Activated T-cell treated with anti-CD3 and anti-CD28 coated beads, Interleukin-2, amount 50 U/mL, for 72 hours (primary cell): ENCODE measurements at places on chromosomes 4 and X. TPM values are rescaled to one million over a fixed set of nuclear protein-coding genes. Genes with fewer than 3 reads are reported as not detected.

DNA sequence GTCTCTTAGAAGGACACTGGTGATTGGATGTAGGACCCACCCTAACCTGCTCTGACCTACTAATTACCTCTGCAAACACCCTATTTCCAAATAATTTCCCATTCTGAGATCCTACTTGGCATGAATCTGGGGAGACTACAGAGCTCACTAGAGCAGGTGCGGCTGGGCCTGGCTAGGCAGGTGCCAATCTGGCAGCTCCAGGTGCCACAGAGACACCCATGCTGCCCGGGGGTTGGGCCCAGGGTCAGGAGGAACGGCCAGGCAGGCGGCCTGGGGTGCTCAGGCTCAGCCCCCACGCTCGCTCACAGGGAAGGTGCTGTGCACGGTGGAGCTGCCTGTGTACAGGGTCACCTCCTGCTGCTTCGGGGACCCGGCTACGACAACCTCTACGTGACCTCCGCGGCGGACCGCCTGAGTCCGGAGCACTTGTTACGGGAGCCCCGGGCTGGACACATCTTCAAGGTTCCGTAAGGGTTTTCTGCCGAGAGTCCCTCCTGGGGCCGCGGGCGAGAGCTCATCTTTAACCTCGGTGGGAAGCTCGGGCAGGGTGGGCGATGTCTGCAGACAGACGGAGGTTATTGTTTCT is 26.5 kb upstream of the PLCXD1 start:
- no peak overlapping the region for H3K27ac ChIP-seq
- peaks cover 17% of the 10 kb centered on the region for H3K4me1 ChIP-seq
- H3K4me3 ChIP-seq = no peak overlapping the region
- DNase-seq = no peak
- H3K27me3 ChIP-seq = no peaks in the 10 kb centered on the region
- H3K36me3 ChIP-seq = peaks cover 6% of the 10 kb centered on the region

GRCh38 chr4:47432749-47433148 is 30.8 kb downstream of the COMMD8 start:
- no peak overlapping the region for H3K4me3 ChIP-seq
- no peaks in the 10 kb centered on the region for H3K36me3 ChIP-seq
- no peak for DNase-seq

DNA sequence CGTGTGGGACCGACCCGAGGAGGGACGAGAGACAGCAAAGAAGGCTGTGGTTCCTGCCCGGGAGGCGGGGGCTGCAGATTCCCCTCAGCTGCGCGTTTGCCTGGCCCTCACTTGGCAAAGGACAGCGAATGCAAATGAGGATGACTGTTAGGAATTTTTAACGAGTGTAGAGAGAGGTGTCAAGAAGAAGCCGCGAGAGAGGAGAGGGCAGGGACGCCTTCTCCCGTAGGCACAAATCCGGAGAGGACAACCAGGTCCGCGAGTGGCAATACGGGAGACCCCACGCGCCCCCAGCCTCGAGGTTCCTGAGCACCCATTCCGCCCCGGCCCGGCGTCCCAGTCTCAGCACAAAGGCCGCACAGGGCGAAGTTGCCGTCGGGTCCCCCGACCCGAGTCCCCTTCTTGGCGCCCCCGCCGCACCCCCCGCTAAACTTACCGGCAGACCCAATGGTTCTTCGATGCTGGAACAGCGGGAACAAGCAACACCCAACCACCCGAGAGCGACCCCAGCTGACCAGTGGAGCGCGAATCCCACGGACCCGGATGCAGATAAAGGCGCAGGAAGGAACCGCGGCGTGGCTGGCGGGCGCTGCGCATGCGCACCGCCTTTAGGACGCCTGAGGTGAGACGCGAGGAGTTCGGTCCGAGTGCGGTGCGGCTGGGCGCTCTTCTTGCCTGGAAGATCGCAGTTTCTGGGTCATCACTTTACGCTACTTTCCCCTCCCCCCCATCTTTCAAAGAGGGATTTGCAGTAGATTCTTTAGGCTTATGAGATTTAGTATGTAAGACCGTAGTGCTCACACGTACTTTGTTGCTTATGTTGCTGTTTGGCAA is at the start of gene GNPDA2:
Gene GNPDA2 (minus strand): TSS at position 519 of the 834 bp plus-strand sequence. CDS start 4,349 bp downstream, outside the sequence.
- no peaks in the 10 kb centered on the region for H3K36me3 ChIP-seq
- H3K27ac ChIP-seq = peak within 1 kb of the TSS; percentile 99
- peak within 1 kb of the TSS; percentile 99 for H3K4me3 ChIP-seq
- DNase-seq = peak; percentile 84
- H3K27me3 ChIP-seq = no peaks in the 10 kb centered on the region

DNA sequence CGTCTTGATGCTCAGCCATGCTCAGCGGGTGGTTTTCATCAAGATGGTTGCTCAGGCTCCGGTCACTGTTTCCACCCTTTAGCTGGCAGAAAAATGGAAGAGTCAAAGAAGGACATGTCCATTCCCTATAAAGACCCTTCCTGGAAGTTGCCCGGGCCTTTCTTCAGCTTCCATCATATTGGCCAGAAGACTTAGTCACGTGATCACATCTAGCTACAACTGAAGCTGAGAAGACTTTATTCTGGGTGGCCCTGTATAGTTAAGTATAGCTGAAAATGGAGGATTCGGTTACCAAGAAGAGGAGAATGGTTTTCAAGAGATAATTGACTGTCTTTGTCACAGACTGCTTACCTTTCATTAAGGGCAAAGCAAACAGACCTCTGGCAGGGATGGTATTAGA is 296.7 kb upstream of the CASK start:
- no peak for DNase-seq
- no peaks in the 10 kb centered on the region for H3K27me3 ChIP-seq
- H3K4me1 ChIP-seq = no peaks in the 10 kb centered on the region
- H3K36me3 ChIP-seq = no peaks in the 10 kb centered on the region
- no peak overlapping the region for H3K27ac ChIP-seq
- H3K4me3 ChIP-seq = no peak overlapping the region

DNA sequence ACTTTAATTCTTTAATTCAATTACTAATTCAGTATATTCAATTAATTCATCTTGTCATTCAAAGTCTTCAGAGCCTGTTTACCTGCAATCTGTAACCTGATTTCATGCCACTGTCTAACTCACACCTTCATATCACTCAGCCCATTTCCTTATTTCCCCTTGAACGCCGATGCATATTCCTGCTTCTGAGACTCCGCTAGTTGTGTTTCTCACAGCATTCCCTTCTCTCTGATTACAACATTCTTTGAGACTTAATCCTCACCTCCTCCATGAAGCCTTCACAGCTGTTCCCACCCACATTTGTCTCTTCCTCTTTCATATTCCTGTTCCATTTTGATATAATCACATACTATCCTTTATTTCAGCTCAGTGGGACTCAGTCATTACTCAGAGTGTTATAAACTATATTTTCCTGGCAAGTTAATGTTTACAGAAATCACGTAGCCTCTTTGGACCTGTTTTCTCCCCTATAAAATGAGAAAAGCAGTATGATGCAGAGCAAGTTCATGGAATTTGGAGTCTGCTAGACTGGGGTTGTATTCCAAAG is 69.0 kb downstream of the MAP9 start:
- H3K27ac ChIP-seq = no peak overlapping the region
- peaks cover 6% of the 10 kb centered on the region for H3K27me3 ChIP-seq
- DNase-seq = no peak
- no peak overlapping the region for H3K4me3 ChIP-seq
- H3K36me3 ChIP-seq = no peaks in the 10 kb centered on the region

DNA sequence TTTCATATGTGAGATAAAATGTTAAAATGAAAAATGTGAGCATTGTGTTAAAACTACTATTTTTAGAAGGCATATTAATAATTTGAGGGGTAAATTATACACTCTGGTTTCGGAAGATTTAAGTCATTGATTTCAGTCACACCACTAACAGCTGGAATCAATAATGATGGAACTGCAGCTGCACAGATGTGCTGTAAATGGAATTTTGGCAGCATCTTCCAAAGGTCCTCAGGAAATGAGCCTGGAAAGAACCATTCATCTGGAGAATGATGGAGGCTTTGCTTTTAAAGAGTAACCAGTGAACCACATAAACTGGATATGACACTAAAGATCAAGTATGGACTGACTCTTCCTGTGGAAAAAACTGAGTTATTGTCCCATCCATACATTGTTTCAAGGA is 759.0 kb upstream of the EPHA5 start:
- H3K27me3 ChIP-seq = no peaks in the 10 kb centered on the region
- no peak overlapping the region for H3K4me3 ChIP-seq
- no peak for DNase-seq
- H3K4me1 ChIP-seq = no peaks in the 10 kb centered on the region

DNA sequence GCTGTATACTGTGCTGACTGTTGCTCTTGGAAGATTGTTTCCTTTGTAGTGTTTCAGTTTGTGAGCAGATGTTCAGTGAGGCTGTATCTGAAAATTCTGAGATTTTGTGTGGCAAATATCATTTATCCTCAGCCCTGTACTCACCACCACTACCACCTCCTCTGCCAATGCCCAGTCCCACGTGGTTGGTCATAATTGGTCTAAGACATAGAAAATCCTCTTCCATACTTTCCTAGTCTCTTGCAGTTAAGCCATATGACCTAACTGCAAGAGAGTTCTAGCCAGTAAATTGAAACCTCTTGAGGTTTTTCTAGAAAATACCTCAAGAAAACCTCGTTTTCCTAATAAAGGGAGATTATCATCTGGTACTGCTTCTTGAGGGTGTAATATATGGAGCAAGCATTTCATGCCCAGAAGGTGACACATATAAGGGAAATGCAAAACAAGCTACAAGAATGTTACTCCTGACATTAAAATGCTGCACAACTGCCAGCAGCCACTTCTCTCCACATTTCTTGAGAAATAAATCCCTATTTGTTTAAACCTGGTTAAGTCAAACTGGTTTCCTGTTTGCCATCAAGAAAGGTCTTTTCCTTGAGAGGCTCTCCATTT is 32.8 kb downstream of the ABCE1 start:
- no peak overlapping the region for H3K4me3 ChIP-seq
- H3K36me3 ChIP-seq = peaks cover 11% of the 10 kb centered on the region

GRCh38 chr4:99624141-99624719 is 33.4 kb downstream of the C4orf54 start:
- peaks cover 10% of the 10 kb centered on the region for H3K27me3 ChIP-seq
- H3K36me3 ChIP-seq = no peaks in the 10 kb centered on the region
- H3K27ac ChIP-seq = peak overlapping the region; percentile 24
- peak; percentile 19 for DNase-seq
- peaks cover 7% of the 10 kb centered on the region for H3K4me1 ChIP-seq
- no peak overlapping the region for H3K4me3 ChIP-seq

- H3K4me1 ChIP-seq = peaks cover 8% of the 10 kb centered on the region
- H3K4me3 ChIP-seq = no peak overlapping the region
- H3K27ac ChIP-seq = no peak overlapping the region
- no peak for DNase-seq
These were observed 246.6 kb upstream of the AADAT start for GRCh38 chr4:170336238-170336775.

DNA sequence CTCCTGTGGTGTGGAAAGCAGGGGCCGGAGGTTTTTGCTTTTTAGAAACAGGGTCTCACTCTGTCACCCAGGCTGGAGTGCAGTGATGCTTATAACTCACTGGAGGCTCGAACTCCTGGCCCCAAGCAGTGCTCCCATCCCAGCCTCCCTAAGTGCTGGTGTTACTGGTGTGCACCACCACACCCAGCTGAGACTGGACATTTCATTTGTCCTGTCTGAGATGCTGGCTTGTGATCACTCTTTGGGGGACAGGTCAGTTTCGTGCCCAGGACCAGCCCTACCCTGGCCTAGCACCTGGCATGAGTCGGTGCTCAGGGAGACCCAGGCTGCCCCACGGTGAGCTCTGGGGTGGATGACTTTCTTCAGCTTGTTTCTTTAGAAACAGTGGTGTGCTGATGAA is 11.3 kb downstream of the PSAPL1 start:
- H3K27me3 ChIP-seq = no peaks in the 10 kb centered on the region
- no peak overlapping the region for H3K4me3 ChIP-seq
- no peaks in the 10 kb centered on the region for H3K36me3 ChIP-seq
- H3K4me1 ChIP-seq = no peaks in the 10 kb centered on the region
- no peak for DNase-seq

GRCh38 chr4:116413222-116413621 is 672.2 kb downstream of the TRAM1L1 start:
- no peak overlapping the region for H3K27ac ChIP-seq
- no peaks in the 10 kb centered on the region for H3K4me1 ChIP-seq
- no peak overlapping the region for H3K4me3 ChIP-seq
- no peaks in the 10 kb centered on the region for H3K27me3 ChIP-seq
- H3K36me3 ChIP-seq = no peaks in the 10 kb centered on the region

- DNase-seq = peak; percentile 45
- peak overlapping the region; percentile 62 for H3K27ac ChIP-seq
- H3K27me3 ChIP-seq = no peaks in the 10 kb centered on the region
- H3K4me1 ChIP-seq = peaks cover 35% of the 10 kb centered on the region
- peak overlapping the region; percentile 78 for H3K4me3 ChIP-seq
These were observed 45.8 kb upstream of the MSANTD1 start for GRCh38 chr4:3202836-3203820.

DNA sequence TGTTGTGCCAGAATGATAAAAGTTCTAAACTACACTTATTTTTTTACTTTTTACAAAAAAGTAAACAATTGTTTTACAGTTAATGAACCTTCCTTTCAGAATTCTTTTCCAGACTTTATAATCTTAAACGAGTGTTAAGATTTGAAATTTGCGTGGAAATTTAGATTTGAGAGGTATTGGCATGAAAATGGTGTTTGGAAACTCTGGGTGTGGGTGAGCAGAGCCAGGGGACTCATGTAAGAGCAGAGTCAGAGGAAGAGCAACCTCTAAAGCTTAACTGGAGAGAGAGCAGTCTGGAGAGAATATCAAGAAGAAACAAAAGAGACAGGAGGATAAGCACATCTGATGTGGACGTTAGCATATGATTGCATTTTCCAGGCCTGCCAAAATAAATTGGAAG is 48.2 kb downstream of the MMRN1 start:
- no peak overlapping the region for H3K27ac ChIP-seq
- DNase-seq = no peak
- H3K4me3 ChIP-seq = no peak overlapping the region
- no peaks in the 10 kb centered on the region for H3K4me1 ChIP-seq
- H3K27me3 ChIP-seq = no peaks in the 10 kb centered on the region

DNA sequence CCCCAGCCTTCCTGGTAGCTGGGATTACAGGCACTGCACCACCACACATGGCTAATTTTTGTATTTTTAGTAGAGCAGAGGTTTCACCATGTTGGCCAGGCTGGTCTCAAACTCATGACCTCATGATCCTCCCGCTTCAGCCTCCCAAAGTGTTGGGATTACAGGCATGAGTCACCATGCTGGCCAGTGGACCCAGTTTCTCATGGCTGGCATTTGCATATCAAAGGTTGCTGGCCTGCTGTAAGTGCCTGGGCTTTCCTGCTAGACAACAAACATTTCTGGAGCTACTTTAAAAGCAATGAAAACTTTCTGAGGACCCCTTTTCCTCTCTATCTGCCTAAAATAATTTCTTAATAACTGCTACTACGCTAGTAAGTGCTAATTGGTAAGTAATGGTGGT is 228.2 kb downstream of the PCDH10 start:
- no peaks in the 10 kb centered on the region for H3K4me1 ChIP-seq
- H3K27me3 ChIP-seq = no peaks in the 10 kb centered on the region
- H3K36me3 ChIP-seq = no peaks in the 10 kb centered on the region
- H3K27ac ChIP-seq = no peak overlapping the region
- no peak overlapping the region for H3K4me3 ChIP-seq

- H3K4me1 ChIP-seq = no peaks in the 10 kb centered on the region
- H3K27me3 ChIP-seq = no peaks in the 10 kb centered on the region
- no peak overlapping the region for H3K27ac ChIP-seq
- no peak overlapping the region for H3K4me3 ChIP-seq
- no peaks in the 10 kb centered on the region for H3K36me3 ChIP-seq
These were observed 11.0 kb downstream of the PKD2 start for GRCh38 chr4:88018466-88018865.

- H3K36me3 ChIP-seq = no peaks in the 10 kb centered on the region
- no peaks in the 10 kb centered on the region for H3K27me3 ChIP-seq
- no peak overlapping the region for H3K4me3 ChIP-seq
- H3K4me1 ChIP-seq = no peaks in the 10 kb centered on the region
- no peak overlapping the region for H3K27ac ChIP-seq
- DNase-seq = no peak
These were observed 144.8 kb downstream of the FAT4 start for GRCh38 chr4:125459531-125459930.

RIBC1 gene
- total RNA-seq = 0.46 TPM

ZNF141 gene
- 32.0 TPM for total RNA-seq

RTL9 gene
- total RNA-seq = 0.07 TPM

ITM2A gene
- total RNA-seq = 47.2 TPM

ACE2 gene
- 0.53 TPM for total RNA-seq
